ENCODE measurements at places on chromosomes 16 and 17. TPM values are rescaled to one million over a fixed set of nuclear protein-coding genes. Genes with fewer than 3 reads are reported as not detected.

Gene PRSS33
- not detected for total RNA-seq

Gene KRT27
- total RNA-seq: not detected

Gene GOSR2
- 67.1 TPM for total RNA-seq

Gene KRT25
- total RNA-seq: not detected

Gene TNFSF13
- 6.3 TPM for total RNA-seq

Gene CD300A
- total RNA-seq: 50.3 TPM

Gene APRT
- 164 TPM for total RNA-seq

Gene DUSP3
- 5.2 TPM for total RNA-seq

Gene OR3A2
- total RNA-seq: 0.98 TPM

Gene CLEC18A
- 1.5 TPM for total RNA-seq
